ENCODE measurements at places on chromosomes 5 and 9. TPM values are rescaled to one million over a fixed set of nuclear protein-coding genes. Genes with fewer than 3 reads are reported as not detected.

PLPPR1 gene
- total RNA-seq = 12.2 TPM

PCDHGA6 gene
- 0.80 TPM for total RNA-seq

MEIKIN gene
- total RNA-seq = not detected

TNC gene
- 5.1 TPM for total RNA-seq

SLC6A19 gene
- total RNA-seq = 2.6 TPM

DNA sequence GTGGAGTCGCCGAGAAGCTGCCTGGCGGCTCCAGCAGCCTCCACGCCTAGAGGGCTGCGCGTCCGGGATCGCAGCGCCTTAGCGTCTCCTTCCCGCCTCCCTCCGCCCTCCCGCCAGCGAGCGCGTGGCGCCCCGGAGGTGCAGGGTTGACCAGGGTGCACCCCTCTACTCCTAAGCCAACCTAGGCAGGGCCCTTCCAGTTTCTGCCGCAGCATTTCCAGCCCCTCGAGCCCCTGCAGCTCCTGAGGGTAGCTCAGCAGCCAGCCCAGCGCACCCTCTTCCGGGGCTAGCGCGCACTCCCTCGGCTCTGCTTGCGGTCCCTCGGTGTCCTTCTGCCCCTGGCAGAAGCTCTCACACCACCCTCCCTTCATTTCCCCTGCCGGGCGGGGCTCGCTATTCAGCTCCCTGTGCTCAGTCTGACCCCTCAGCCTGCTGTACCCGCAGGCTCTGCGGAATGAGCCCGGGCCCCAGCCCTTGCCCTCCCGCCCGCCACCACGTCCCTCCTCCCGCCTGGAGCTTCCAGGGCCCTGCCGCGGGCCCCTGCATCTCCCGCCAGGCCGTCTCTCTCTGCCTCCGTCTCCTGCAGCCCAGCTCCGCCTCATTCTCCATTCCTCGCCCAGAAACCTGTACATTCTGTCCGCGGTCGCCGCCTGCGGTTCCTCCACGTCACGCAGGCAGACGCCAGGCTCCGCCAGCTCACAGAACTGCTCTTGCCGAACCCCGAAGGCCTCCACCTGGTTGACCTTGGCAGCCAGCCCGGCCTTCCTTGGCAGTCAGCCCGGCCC, 61.8 kb downstream of the SPATA31C2 start:
- DNase-seq = peak; percentile 42

DNA sequence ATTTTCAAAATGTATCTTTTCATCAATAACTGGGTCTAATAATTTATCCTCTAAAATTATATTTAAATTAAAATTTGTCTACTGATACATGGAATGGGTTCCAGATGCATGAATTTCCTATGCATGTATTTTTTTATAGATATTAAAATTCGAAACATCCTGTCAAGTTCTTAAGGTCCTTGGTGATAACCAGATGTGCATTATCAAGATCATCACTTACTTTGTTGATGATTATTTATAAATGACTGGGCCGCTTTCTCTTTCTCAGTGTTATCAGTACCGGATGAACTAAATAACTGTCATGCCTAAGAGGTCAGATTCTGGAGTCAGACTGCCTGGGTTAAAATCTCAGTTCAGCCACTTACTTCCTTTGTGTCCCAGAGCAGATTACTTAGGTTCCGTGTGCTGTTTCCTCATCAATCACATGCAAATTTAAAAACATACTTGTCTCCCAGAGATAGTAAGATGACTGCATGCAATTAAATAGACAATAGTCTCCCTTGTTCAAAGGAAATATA, 124.3 kb downstream of the TEX10 start:
- no peak for DNase-seq

DNA sequence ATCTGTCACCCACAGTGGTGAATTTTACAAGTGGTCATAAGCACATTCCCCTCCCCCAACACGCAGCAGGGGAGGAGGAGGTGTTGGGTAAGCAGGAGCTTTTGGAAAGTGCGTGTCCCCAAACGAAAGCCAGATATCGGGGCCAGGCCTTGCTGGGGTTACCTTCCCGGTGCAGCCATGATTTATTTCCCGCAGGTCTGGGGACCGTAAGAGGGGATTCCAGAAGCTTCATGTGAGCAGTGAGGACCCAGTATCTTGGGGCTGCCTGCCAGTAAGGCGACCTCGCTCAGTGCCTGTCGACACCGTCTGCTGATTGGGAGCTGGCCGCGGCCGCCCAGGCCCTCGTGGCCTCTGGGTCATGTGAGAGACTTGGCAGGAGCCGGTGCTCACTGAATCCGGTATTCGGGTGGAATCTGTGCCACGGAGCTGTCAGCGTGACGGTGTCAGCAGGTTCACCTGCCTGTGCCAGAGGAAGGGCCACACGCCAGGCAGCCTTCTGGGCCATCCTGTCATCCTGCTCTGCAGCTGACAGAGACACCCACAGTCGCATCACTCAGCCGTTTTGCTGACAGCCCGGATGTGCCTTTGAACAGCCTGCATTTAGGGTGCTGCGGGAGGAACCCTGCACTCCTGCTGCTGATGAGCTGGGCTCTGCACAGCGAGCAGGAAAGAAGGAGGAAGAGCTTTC, 37.3 kb downstream of the SEC61B start:
- DNase-seq = no peak

- no peak for DNase-seq
Measured at GRCh38 chr9:4415281-4415680, 75.0 kb upstream of the SLC1A1 start.

DNA sequence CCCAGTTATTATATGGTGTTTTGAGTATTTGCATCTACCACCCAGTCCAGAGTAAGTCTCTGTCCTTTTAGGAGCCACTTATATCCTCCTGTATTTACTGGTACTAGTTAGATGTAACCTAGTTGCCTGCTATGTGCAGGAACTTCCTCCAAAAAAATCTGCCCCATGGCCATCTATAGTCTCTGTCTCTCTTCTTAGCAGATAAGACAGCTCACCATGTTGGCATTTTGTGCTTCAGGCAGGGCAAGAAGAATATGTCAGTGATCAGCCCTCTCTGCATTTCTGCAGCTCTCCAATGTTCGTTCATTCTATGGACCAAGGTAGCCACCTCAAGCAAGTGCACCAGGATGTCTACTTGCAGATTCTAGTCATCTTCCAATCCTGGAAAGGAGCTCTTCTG, 446.5 kb downstream of the TLE1 start:
- DNase-seq = no peak

DNA sequence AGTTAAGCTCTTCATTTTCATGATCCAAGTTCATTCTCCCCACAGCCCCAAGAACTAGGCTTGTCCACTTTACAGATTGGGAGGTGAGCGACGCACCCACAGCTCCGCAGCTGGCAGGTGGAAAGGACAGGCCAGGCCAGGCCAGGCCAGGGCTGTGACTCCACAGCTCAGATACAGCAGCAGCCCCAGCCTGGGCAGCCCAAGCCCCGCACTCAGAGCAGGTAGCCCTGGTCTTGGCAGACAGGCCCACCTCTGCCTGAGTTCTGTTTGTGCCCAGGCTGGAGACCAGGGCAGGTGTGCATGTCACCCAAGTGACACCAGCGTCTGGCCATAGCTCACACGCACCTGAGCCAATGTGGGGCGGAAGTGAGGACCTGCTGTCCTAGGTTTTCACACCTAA, 124.7 kb downstream of the WNK2 start:
- DNase-seq = no peak

- DNase-seq = no peak
Measured at GRCh38 chr9:75889577-75889976, 896 bp upstream of the PCSK5 start.

GRCh38 chr9:122151267-122151828, 8.2 kb downstream of the NDUFA8 start:
- no peak for DNase-seq

GRCh38 chr5:171701100-171701541, 84.5 kb upstream of the SMIM23 start:
- no peak for DNase-seq

DNA sequence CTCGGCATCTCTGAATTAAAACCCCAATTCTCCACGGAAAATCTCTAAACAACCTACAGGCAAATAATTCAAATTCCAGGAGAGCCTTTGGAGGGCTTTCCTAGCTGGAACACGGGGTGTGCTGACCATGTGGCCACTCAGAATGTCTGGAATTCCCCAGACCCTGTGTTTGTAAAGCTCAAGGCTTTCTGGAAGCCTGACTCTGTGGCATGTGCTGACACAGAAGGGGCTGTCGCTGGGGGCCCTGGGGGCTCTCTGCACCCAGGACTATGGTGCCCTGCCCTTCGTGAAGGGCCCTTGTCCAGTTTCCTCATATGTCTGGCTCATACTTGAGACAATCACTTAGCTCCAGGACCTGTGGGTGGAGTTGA, 29.0 kb upstream of the BOD1 start:
- DNase-seq = no peak

GRCh38 chr5:123429993-123430392, 6.8 kb upstream of the CEP120 start:
- no peak for DNase-seq

DNA sequence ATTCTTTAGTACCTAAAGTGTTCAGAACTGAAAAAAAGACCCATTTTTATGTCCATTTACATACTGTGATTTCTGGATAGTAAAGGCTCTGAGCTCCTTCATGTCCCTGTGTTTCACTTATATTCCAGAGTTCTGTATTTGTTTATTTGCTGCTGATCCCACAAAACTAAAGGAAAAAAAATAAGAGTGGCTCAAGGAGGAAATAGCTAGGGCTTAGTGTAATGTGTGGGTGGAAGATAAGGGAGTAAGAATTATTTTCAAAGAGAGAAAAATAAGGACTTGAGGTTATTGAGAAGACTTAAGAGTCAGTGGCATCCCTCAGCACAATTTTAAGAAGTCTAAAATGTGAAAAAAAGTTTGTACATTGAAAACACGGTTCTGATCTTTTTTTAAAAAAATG, 46.0 kb downstream of the ENTREP1 start:
- no peak for DNase-seq

- DNase-seq = no peak
Measured at GRCh38 chr9:69380811-69381210, 55.8 kb downstream of the ENTREP1 start.

DNA sequence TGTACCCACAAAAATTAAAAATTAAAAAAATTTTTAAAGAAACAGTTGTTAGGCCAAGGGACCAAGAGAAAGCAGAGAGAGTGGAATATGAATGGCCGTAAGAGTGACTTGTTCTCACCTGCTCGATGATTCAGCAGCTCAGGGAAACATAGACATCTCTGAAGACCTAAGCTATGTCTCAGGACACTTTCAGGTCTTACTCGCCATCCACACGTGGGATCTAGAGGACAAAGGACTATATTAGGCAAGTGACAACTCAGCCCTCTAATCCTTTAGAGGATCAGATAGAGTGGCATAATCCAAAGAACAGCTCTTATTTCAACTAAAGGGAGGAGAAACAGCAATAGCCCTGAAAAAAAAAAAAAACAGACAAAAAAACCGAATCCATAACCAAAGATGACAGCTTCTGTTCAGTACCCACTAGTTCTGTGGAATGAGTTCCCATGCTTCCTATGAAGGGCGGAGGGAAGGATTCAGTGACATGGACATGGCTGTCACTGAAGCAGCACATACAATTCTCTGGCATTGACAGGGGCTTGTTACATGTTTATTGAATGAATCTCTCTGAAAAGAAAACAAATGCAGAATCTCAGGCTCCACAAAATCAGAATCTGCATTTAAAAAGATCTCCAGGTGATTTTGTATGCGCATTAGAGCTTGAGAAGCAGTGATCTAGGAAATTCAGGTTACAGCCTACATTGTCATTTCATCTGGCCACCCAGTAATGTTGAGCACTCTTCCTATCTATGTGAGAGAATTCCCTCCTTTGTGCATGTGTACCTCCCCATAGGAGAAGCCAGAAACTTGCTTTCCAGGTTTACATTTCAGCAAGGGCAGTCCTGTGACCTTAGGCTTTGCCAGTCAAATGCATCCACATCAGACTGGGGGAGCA, 96.0 kb downstream of the KIAA1958 start:
- DNase-seq = no peak

GRCh38 chr9:134617836-134618162, 23.8 kb upstream of the COL5A1 start:
- DNase-seq = no peak

- DNase-seq = no peak
Measured at GRCh38 chr5:32908641-32909040, 197.5 kb downstream of the NPR3 start.

DNA sequence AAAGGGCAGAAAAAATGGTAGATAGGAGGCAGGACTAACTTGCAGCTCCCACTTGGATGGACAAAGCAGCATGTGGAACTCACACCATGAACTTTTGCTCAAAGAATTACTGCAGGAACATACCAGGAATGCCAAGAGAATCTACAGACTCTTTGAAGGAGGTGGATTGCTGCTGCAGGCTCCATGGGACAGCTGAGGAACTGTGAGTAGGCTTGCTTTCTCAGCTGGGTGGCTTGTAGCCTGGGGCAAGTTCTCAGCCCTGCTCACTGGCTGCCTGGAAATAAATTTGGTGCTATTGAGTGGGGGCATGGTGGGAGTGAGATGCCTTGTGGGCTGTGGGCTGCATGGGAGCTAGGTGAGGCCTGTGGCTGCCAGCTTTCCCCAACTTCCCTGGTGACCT, 574.5 kb downstream of the PRELID2 start:
- DNase-seq = no peak

DNA sequence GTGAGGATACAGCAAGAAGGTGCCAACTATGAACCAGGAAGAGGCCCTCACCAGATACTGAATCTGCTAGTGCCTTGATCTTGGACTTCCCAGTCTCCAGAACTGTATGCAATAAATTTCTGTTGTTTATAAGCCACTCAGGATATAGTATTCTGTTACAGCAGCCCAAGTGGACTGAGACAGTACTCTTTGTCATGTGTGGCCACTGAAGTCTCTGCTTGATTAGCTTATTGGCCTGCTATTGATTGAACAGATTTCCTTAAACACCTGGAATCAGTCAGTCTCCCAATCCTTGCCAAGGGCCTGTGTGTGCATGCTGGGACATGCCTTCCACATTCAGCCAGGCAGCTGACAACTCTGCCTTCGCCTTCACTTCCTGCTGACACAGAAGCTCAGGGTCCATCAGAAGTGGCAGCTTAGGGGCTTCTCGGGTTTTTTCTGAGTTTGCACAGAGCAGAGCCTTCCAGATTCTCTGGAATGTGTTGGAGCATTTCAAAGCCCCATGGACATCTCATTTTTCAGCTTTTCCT, 13.7 kb upstream of the ROR2 start:
- no peak for DNase-seq

DNA sequence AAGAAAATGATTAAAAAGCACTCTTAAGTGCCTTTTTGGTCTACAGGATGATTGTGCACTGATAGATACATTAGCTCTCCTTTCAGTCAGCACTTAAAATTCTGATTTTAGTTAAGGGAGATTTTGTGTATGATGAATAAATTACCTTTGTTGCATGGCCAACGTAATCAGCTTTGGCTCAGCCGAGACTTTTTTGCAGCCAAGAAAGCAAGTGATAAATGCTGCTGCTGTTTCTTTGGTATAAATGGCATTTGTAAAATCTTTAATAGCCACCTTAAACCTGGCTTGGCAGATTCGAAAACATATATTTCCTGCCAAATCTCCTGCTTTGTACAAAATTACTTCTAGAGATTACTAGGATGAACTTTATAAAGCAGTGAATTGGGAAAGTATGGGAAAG, 147.7 kb downstream of the DCP2 start:
- no peak for DNase-seq

All from progenitor cell of endocrine pancreas (in vitro differentiated cells).